Umbilical cord (tissue), 2 donors: ENCODE measurements at places on chromosomes 16 and 17. TPM values are rescaled to one million over a fixed set of nuclear protein-coding genes. Genes with fewer than 3 reads are reported as not detected.

DNA sequence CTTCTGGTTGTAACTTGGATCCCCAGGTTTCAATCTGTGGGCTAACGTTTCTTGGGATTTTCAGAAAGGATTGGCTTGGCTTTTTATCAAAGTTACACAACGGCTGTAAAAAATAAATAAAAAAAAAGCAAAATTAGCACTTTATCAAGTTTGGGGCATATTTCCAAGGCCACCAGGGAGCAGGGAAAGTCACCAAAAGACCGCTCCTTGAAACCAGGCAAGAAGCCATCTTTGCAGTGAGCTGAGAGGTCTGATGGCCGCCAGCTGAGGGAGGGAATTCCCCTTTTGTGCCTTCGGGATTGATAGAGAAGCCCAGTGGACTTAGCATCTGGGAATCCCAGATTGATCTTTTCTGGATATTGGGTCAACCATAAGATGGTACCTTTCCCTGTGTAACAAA is 192.2 kb downstream of the WWOX start:
- DNase-seq: no peak

GRCh38 chr17:79952901-79953300 is 82.8 kb downstream of the TBC1D16 start:
- no peak for DNase-seq

The NPIPA8 gene
- not detected for total RNA-seq

The HIGD1B gene
- total RNA-seq: not detected

The PDILT gene
- not detected for total RNA-seq

DNA sequence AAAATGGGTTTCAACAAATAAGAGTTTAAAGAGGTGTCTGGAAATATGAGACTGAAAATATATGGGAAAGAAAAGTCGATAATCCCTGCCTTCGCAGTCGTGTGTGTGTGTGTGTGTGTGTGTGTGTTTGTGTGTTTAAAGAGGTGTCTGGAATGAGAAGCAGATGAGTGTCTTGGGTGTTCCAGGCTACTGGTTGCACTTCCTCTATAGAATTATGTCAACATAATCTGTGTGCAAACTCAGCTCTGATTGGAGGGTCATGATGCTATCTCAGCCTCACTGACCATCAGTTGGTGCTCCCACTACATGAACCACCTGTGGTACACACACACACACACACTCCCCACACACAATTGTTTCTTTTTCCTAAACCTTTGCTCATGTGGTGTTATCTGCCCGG is 347.3 kb downstream of the NPIPA8 start:
- no peak for DNase-seq

DNA sequence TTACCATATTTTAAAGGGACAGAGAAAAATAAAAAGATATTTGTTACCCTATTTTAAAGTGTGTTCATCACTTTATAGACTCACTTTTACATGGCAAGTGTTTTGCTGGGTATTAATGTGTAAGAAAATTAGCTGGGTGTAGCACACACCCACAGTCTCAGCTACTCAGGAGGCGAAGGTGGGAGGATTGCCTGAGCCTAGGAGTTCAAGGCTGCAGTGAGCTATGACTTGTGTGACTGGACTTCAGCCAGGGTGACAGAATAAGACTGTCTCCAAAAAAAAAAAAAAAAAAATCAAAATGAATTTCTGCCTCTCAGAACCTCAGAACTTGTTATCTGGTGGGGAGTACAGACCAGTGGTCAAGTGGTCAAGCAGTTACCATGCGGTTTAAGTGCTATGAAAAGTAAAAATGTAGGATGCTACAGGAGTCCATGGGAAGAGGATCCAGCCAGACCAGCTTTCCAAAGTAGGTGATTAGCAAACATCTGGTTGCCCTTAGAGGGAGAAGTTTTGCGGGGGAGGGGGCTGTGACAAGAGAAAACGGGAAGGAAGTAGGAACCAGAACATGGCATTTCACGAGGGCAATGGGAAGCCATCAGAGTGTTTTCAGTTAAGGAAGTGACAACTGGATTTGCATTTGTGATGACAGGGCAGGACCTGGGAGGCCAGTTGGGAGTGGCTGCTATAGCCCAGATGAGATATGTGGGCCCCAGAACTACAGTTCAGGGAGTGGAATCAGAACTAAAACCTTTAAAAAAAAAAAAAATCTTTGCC is 13.9 kb downstream of the CNEP1R1 start:
- peak; percentile 56 for DNase-seq

- DNase-seq: peak; percentile 27
Observed at GRCh38 chr17:7177954-7178477, 1.2 kb downstream of the ASGR1 start.

GRCh38 chr17:66755944-66756290 is 79.0 kb upstream of the CACNG5 start:
- no peak for DNase-seq

The GRB7 gene
- 1.7 TPM for total RNA-seq

- DNase-seq: no peak
Observed at GRCh38 chr16:1895949-1896675, 22.1 kb downstream of the HS3ST6 start.

DNA sequence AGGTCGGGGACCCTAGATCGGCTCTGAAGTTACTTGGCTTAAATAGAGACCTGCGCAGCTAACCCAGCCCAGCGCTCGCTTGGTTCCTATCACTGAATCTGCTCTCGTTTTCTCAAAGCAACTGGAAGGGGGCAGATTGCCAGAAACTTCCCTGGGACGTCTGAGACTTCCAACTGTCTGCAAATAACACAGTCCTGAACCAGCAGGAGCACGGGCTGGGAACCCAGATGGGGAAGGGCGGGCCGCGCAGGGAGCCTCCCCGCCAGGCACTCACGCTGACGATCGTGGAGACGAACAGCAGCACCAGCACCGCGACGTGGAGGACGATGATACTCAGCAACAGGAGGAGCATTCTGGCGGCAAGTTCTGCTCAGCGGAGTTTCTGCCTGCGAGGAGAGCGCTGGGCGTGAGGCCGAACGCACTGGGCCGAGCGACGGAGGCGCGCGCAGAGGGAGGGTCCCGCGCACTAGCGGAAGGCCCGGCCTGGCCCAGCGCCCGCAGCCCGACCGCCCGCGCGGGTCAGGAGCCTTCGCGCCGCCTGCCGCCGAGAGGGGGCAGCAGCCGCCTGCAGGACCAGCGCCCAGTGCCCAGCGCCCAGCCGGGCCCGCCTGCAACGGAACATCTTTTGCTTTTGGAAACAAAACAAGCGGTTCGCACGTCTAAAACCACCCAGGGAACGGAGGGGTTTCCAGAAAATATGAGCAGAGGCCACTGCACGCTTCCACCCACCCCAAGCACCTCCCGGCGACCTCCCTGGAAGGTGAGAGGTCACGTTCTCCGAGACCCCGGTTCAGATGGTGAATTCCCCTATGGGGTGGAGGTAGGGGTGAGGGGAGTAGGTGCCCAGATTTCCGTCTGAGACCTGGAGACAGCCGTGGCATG is 4.5 kb downstream of the PMP22 start:
- peak; percentile 91 for DNase-seq

DNA sequence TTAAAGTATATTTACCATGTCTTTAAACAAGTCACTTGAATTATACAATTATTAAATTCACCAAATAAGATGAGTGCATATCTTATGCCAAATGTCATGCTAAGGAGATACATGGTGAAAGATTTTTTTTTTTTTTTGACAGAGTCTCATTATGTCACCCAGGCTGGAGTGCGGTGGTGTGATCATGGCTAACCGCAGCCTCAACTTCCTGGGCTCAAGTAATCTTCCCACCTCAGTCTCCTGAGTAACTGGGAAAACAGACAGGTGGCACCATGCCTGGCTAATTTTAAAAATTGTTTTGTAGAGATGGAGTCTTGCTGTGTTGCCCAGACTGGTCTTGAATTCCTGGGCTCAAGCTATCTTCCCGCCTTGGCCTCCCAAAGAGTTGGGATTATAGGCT is 149.0 kb upstream of the GOT2 start:
- DNase-seq: no peak

GRCh38 chr16:57614536-57614935 is 13.9 kb upstream of the ADGRG1 start:
- DNase-seq: no peak

The NUPR1 gene
- 8.7 TPM for total RNA-seq

DNA sequence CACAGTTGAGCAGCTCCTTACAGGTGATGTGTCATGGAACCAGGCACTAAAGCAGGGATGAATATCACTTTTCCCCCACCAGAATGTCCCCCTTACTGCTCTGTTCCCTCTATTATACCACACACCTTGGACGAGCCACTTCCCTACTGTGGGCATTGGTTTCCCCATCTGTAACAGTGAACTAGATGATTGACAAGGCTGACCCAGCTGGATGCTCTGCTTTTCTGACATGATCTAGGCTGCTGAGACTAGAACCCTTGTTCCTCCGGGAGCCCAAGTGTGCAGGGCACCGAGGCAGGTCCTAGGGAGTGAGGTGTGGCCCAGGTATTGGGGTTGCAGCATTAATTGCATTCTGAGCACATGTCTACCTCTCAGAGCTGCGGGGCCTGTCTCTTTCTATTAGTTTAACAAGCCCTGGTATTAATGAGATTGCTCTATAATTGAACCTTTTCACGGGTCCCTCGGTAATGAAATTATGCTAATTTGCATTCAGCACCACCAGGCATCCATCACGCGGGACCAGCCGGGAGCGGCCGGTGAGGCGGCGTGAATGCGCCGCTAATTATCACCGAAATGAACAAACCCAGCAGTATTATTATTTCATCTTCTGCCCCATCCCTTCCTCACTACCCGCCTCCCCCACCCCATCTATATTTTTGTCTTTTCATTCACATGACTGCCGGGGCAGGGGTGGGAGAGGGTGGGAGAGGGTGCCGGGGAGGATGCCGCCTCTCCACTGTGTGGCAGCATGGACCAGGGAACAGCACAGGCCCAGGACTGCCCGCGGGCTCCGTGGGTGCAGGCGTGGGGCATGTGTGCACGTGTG is 121.1 kb downstream of the CYLD start:
- DNase-seq: no peak

DNA sequence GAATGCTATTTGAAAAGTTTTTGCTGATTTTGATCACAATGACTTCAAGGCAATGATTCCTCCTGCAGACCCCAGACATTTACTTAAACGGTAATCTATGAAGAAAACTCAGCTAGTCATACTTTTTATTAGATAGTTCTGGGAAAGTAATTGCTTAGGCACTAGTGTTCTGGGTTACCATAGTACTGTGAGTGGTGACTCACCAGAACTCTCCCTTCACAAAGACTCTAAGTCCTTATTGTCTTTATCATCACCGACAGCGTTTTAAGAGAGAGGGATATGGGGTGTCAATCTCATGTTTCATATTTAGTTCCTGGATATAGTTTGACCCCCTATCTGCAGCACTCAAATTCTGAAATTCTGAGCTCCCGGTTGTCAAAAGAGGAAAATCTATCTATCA is 43.0 kb upstream of the CDH8 start:
- no peak for DNase-seq

The TMEM100 gene
- 1.2 TPM for total RNA-seq

- no peak for DNase-seq
Observed at GRCh38 chr16:10871157-10871991, 5.6 kb upstream of the CIITA start.

DNA sequence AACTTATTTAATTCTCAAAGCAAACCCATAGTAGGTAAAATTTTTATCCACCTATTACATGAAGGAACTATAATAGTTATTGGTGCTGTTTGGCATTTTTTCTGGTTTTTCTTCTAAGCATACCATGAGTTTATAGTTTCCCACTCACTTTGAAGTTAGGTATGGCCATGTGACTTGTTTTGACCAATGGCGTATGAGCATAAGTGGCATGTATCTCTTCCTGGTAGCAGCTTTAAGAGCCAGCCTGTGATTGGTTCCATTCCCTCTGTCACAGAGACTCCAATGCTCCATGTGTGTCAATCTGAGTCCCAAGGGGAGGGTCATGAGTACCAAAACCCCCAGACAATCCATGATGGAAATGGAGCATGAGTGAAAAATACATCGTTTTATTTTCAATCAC is 282.9 kb upstream of the N4BP1 start:
- DNase-seq: no peak

DNA sequence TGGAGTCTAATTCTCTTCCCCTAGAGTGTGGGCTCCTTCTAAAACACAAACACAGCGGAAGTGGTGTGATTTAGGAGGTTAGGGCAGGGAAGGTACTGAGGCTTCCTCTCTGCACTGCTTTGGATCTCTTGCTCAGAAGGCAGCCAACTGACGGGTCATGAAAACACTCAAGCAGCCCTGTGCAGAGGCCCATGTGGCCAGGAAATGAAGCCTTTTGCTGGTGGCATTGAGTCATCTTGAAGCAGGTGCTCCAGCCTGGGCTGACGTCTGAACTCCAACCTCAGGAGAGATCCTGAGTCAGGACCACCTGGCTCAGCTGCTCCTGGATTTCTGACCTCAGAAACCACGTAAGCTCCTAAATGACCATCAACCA is 72.9 kb downstream of the MRM1 start:
- DNase-seq: no peak

The FBXW10 gene
- total RNA-seq: 0.24 TPM

GRCh38 chr17:68385490-68386215 is 71.6 kb downstream of the WIPI1 start:
- DNase-seq: no peak

DNA sequence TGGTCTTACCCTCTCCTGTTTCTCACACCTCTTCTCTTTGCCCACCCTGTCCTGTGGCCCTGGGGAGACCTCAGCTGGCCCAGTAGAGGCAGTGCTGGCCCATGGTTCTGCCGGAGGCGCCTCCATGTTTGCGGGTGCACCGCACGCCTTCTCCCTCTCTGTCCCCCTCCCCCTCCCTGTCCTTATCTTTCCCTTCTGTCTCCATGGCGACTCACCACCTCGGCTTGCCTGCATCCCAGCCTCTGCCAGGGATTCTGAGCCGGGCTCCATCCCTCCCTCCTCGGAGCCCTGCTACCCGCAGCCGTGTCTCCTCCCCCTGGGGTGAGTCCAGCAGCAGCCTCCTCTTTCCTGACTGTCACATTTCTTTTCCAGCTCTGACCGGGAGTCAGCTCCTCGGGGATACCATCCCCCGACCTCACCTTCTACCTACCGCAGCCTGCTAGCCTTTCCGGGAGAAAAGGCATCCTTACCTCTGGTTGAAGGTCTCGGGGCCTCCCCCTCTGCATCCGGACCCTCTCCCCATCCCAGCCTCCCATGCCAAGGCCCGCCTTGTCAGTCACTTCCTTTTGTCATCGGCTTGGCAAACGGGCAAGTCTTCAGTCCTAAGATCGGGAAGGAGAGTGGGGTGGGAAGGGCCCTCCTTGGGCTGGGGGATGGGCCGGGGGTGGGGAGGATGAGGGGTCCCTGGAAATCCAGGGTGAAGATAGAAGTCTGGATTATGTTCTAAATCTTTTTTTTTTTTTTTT is at the start of gene RNF112:
TSS of gene RNF112 (plus strand) at position 358 of the 746 bp plus-strand sequence. CDS start at position 535, 177 bp downstream.
- DNase-seq: peak; percentile 90

- DNase-seq: peak; percentile 61
Observed at GRCh38 chr16:85523602-85524364, 89.3 kb upstream of the GSE1 start.

GRCh38 chr17:80908211-80908610 is 83.4 kb upstream of the CHMP6 start:
- no peak for DNase-seq

GRCh38 chr17:2303204-2304188 is at the start of the genes SMG6 and SRR:
Gene SMG6 (minus strand): TSS chr17:2303785. CDS start chr17:2303720, 65 bp downstream.
Gene SRR (plus strand): TSS chr17:2303950. CDS start chr17:2315561, 11,611 bp downstream.
- DNase-seq: peak; percentile 95

- DNase-seq: peak; percentile 59
Observed at GRCh38 chr17:30278032-30278431, 13.7 kb downstream of the BLMH start.

The DNAH3 gene
- total RNA-seq: 1.4 TPM
